Activated T-cell treated with anti-CD3 and anti-CD28 coated beads for 24 hours (primary cell): ENCODE measurements at places on chromosomes 7 and 10.
A peak's percentile ranks its signal among the peaks of the same experiment; 100 is the strongest.

DNA sequence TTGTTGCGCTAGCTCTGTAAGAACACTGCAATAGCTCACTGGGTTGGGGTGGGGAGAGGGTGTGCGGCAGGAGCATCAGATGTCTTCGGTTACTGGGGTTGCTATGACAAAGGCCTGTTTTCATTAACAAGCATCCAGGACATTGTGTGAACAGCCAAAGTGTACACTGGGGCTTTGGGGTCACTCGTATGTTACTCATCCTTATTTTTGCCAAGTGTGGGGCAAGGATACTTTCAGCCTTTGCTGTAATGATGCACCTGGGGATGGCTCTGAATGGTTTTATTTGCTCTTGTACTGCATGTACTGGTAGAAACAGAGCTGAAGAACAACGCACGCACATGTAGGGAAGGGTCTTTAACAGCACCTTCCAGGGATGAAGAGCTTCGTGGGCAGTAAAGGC is 73.0 kb upstream of the AFAP1L2 start:
- DNase-seq, result no peak

GRCh38 chr7:45055594-45056219 is 33.1 kb downstream of the NACAD start:
- no peak for DNase-seq

DNA sequence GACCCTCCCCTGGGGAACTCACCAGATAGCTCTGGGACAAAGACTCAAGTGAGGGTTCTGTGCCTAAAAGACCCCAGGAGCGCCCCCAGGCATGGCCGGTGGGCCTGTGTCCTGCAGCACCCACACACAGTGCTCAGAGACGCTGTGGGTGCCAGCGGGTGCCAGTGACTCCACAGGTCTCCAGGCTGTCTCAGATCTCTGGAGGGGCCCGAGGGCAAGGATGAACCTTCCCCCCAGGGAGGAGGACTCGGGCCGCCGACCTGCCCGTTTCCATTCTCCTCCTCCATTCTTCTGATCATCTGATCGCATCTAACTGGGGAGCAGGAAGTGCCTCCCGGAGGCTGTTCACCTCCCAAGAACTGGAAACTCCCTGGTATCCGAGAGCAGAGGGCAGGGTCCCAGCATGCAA is 980 bp downstream of the ADAM8 start:
- no peak for DNase-seq

- no peak for DNase-seq
Measured at GRCh38 chr10:12369982-12370381, 20.6 kb downstream of the CAMK1D start.

- DNase-seq, result no peak
Measured at GRCh38 chr7:115552766-115553165, 477.8 kb downstream of the TFEC start.

- no peak for DNase-seq
Measured at GRCh38 chr10:89379103-89379502, 1.2 kb downstream of the IFIT1B start.

DNA sequence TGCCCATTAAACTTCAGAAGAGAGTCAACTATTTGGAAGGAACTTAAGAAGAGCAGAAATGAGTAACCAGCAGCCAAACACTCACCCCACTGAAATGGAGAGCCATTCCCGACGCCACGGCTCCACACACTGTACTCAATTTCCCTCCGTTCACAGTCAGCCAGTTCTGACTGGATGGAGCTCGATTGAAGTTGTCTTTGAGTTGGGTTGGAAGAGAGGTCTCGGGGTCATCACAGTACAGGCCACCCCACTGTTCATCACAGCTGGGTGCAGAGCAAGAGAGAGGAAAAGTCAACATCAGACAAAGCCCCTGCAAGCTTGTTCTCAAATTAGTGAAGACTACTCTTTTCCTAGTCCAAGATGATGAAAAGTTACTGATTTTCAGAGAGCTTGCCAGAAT is 75.9 kb upstream of the SLC26A5 start:
- no peak for DNase-seq

DNA sequence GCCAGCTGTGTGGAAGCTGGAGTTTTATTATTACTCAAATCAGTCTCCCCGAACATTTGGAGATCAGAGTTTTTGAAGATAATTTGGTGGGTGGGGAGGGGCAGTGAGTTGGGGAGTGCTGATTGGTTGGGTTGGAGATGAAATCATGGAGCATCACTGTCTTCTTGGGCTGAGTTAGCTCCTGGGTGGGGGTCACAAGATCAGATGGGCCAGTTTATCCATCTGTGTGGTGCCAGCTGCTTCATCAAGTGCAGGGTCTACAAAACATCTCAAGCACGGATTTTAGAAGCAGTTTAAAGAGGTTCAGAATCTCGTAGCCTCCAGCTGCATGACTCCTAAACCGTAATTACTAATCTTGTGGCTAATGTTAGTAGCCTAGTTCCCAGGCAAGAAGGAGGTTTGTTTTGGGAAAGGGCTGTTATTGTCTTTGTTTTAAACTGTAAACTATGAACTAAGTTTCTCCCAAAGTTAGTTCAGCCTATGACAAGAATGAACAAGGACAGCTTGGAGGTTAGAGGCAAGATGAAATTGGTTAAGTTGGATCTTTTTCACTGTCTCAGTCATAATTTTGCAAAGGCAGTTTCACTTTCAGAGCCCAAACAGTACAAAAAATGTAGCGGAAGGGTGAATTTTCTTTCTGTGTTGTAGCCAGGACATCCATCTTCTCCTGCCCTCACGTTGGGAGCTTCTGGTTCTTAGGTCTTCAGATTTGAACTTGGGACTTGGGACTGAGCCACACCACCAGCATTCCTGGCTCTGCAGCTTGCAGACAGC is 43.1 kb downstream of the KLF6 start:
- no peak for DNase-seq

DNA sequence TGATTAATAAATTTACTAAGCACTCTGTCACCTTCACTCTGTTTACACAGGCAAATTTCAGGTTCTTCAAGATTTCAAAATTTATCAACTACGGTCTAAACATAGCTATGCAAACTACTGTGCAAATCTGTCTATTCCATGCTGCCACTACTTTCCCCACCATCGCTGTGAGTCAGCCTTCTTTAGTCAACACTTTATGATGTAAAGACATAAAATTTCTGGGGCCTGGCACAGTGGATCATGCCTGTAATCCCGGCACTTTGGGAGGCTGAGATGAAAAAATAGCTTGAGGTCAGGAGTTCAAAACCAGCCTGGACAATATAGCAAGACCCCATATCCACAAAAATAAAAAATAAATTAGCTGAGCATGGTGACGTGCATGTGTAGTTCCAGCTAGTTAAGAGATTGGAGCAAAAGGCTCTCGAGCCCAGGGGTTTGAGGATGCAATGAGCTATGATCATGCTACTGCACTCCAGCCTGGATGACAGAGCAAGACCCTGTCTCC is 42.6 kb downstream of the CNOT4 start:
- DNase-seq, result no peak

GRCh38 chr10:111565542-111565941 is 488.7 kb downstream of the ADRA2A start:
- DNase-seq, result no peak

DNA sequence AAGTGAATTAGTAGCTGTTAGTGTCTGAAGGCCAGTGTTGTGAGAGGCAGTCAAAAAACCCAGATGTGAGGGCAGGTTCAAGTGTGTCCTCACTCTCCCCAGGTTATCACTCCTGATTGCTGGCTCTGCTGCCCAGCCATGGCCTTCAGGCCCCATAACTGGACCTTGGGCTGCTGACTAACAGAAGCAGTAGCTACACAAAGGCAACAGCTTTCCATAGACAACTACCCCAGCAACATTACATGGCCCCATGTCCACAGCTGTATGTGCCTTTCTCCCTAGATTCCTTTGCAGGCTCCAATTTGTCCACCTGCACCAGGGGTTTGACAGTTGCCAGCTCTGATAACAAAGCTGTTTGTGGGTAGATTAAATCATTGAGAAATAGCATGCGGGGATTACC is 297.8 kb downstream of the ARL4A start:
- no peak for DNase-seq

GRCh38 chr10:92291921-92292845 is 1.2 kb downstream of the MARCHF5 start:
- peak; percentile 6 for DNase-seq

- peak; percentile 9 for DNase-seq
Measured at GRCh38 chr7:28292834-28293526, 112.4 kb upstream of the JAZF1 start.
